ENCODE measurements at places on chromosomes 12 and 14. TPM values are rescaled to one million over a fixed set of nuclear protein-coding genes. Genes with fewer than 3 reads are reported as not detected.

Gene P2RX2
- not detected for total RNA-seq

Gene MEG3
- 49.4 TPM for total RNA-seq

Gene CDKL1
- total RNA-seq: 8.9 TPM

Gene UBE2N
- total RNA-seq: 152 TPM

Gene AKAP6
- 0.29 TPM for total RNA-seq

Gene AQP2
- total RNA-seq: not detected

Gene POP5
- total RNA-seq: 53.4 TPM

Gene CIROP
- total RNA-seq: not detected

Gene SLC25A21
- 0.53 TPM for total RNA-seq

Gene TEX52
- not detected for total RNA-seq

Gene THAP2
- total RNA-seq: 4.2 TPM

Gene JAG2
- 25.3 TPM for total RNA-seq

Gene CMA1
- not detected for total RNA-seq

Gene KRT5
- total RNA-seq: 1.5 TPM

Gene LIN7A
- total RNA-seq: 0.27 TPM

Gene INHBC
- total RNA-seq: not detected

Gene ERBB3
- total RNA-seq: 1.7 TPM

Gene PDE3A
- 2.8 TPM for total RNA-seq

Gene POLR3B
- total RNA-seq: 5.5 TPM

Gene MRPL52
- 212 TPM for total RNA-seq

Gene KRT77
- not detected for total RNA-seq

Gene SPIC
- total RNA-seq: not detected

Gene RHOJ
- not detected for total RNA-seq
